ENCODE measurements at places on chromosomes 3 and 15.

GRCh38 chr3:42288385-42288784 is 22.4 kb upstream of the CCK start:
- DNase-seq: no peak

GRCh38 chr15:90058308-90058707 is 44.0 kb downstream of the IDH2 start:
- DNase-seq: no peak

GRCh38 chr3:50238549-50239026 is 2.6 kb downstream of the GNAI2 start:
- DNase-seq: no peak

DNA sequence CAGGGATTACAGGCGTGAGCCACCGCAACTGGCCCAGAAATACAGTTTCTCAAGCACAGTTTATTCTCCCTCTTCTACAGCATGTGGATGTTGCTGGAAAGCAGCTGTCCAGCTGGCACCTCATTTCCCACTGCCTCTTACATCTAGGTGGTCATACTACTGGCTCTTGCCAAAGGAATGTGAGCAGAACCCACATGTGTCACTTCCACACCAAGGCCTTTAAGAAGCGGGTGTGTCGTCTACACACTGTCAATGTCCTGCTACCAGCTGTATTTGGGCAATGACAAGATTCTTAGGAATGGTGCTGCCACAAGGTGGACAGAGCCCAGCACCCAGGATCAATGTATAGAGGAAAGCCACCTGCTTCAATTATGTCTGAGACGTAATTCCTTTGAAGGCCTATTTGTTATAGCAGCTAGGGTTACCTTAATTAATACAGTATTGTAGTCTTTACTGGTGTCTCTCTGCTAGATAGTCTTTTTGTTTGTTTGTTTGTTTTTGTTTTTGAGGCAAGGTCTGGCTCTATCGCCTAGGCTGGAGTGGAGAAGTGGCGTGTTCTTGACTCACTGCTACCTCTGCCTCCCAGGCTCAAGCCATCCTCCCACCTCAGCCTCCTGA is 15.1 kb upstream of the RAB7A start:
- DNase-seq: no peak

DNA sequence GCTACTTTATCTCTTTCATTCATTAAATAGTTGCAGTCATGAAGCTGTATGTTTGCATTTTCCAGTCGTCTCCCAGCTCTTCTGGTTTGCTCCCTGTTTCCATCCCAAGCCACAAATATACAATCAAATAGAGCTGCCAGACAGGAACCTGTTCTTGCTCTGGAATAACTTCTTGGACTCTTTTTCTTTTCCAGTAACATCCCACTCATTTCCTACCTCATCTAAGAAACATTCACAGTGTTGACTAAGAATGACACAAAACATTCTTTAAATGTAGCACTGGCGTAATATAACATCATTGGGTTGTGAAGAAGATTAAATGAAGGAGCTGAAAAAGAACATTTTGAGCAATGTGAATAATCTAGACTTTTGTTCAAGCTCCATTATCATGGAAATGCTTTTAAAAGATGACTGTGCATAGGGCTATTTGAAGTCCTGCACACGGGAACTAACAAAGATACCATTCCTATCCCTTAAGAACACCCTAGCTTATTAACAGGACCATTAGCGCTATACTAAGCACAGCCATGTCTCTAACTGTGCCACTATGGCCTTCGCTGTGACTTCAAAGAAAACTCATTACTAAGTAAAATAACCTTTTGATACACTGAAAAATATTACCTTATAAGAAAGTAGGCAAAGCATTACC is 574.0 kb downstream of the NAALADL2 start:
- DNase-seq: no peak

GRCh38 chr3:143791386-143791785 is 56.9 kb downstream of the SLC9A9 start:
- DNase-seq: no peak

DNA sequence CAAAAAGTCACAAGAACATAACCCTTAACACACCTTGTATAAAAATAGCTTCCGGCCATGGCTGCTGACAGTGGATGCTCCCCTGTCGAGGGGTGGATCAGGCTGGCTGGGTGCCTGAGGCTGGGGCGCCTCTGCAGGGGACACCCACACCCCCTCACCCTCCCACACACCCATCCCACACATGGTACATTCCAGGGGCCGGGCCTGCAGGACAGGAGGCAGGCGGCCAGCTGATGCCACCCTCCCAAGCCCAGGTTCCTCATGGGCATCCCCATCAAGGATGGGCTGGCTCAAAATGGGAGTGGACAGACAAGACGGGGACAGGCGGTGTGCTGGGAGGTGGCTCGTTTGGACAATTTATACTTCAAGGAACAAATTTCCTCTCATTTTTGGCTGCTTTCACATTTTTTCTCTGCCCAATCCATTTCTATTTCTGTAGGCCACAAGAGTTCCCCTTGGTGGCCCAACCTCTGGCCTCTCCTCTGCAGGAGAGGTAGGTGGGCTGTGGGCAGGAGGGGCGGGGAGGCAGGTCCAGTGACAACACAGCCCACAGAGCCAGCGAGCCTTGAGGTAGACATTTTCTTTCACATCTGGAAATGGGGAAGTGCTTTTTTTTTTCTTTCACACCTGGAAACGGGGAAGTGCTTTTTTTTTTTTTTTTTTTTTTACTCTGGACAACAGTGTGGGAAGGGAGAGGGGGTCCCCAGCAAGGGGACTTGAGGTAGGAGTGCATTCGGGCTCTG is 23.3 kb downstream of the RNU5B-1 start:
- no peak for DNase-seq

- DNase-seq: no peak
These were observed 194.3 kb downstream of the CBLB start for GRCh38 chr3:105674437-105675065.

- no peak for DNase-seq
These were observed 25.7 kb downstream of the DCLK3 start for GRCh38 chr3:36738702-36739101.

DNA sequence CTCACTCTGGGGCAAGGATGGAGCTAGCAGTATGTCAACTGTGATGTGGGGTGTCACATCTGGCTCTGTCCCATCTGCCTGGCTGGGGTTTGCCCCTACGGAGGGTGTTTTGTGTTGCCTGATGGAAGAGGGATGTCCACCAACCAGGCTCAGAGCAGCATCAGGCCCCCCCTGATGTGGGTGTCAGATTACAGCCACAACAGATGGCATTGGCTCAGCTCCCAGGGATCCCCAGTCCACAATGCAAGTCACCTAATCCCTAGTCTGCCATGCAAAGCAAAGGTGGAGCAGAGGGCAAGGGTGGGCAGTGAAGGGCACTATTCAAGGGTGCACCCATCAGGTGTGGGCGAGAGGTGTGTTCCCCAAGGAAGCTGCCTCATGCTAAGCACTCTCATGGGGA is 48.9 kb upstream of the AMOTL2 start:
- DNase-seq: no peak

GRCh38 chr3:160112481-160112880 is 112.7 kb upstream of the C3orf80 start:
- DNase-seq: no peak

- DNase-seq: no peak
These were observed 66.7 kb upstream of the PRICKLE2 start for GRCh38 chr3:64291956-64292355.

GRCh38 chr3:64554096-64554920 is 133.5 kb downstream of the ADAMTS9 start:
- no peak for DNase-seq

DNA sequence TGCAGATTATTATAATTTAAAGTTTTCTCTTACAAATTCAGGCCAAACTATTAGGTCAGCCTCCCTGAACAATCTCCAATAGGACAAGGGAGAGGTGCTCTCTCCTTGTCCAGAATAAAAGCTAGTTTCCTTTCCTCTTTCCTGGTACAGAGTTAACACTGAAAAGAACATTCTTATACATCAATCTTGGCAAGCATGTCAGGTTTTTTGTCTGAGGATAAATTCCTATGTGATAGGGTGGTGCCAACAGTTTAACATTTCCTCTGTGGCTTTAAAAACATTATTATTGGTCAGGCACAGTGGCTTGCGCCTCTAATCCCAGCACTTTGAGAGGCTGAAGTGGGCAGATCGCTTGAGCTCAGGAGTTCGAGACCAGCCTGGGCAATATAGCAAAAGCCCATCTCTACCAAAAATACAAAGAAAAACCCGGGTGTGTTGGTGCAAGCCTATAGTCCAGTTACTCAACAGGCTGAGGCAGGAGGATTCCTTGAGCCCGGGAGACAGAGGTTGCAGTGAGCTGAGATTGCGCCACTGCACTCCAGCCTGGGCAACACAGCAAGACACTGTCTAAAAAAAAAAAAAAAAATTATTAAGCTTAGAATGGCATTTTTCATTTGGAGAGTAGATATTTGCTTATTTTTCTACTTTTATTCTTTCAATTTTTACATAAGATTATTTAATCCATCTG is 13.7 kb upstream of the ULK4 start:
- no peak for DNase-seq

GRCh38 chr3:72490688-72491435 is 357.4 kb downstream of the SHQ1 start:
- DNase-seq: no peak

GRCh38 chr3:137084586-137084985 is 126.8 kb downstream of the IL20RB start:
- DNase-seq: no peak

- DNase-seq: no peak
These were observed 409.5 kb upstream of the AZI2 start for GRCh38 chr3:28758115-28758514.

GRCh38 chr3:46825450-46825849 is 37.8 kb downstream of the MYL3 start:
- no peak for DNase-seq

DNA sequence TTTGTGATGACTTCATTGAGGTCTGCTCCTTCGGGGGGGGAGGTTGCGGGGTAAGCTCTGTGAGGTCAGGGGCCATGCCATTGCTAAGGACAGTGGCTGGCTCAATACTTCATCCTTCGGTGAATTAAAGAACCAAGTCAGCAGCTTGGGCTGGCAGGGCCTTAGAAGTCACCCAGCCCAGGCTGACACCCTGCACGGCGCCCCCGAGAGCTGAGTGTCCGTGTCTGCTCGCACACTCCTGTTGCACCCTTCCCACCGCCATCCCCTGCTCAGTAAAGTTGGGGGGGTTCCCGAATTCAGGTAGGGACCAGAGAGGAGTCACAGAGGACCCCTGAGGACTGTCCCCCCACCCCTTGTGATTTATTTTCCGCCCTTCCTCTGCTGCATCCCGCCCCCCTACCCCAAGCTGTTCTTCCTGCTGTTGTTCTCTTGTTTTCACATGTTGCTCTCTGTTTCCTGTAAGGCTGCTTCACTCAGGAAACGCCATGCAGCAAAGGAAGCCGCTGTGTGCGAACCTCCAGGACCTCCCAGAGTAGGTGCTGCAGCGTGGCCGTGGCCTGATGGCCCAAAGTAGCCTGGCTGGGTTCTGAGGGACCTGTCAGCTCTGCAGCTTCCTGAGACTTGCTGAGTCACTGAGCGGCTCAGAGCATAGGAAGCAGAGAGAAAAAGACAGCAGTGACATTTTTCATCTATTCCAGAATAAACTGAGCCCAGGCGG is 14.4 kb downstream of the EFCC1 start:
- no peak for DNase-seq

- no peak for DNase-seq
These were observed 149.7 kb upstream of the SUCLG2 start for GRCh38 chr3:67804089-67804488.

- DNase-seq: no peak
These were observed 8.0 kb downstream of the ALDH1A2 start for GRCh38 chr15:58057559-58057958.

GRCh38 chr15:25244731-25245585 is 193.9 kb downstream of the UBE3A start:
- no peak for DNase-seq

DNA sequence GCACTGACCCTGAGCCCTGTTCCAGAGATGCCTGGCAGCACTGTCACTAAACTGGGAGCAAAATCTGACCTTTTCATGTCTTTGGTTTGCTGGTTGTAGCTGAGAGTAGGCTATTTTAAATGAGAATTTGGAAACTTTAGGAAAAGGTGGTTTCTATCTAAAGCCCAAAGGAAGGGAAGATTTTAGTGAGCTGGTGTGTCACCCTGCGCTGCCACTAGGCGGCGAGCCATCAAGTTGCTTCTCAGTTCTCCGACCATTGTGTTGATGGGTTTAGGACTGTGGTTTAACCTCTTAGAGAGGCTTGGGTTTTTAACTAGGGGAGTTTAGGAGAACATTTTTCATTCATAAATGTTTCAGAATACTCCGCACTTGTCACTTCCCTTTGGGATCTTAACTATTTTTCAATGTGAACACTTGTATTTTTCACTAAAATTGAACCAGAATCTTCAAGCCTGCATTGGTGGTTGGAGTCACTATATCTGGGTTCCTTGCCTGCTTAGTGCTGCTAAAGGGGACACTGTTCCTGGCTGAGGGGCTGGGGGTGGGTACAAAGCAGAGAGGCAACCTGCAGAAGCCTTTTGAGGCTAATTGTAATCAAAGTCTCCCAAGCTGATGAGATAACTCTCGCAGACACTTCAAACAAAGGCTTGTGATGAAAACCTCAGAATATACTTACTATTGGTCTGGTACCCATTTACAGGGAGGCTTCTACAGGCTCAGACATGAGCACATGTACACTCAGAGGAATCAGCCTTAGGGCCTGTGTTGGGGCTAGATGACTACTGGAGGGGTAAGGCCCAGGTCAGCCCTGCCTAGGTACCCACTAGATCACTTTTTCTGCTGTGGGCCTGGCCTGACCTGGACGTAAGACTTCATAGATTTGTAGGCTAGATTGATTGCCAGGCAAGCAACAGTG is 16.8 kb downstream of the EXOSC7 start:
- no peak for DNase-seq

GRCh38 chr3:138114988-138115971 is at the start of gene DZIP1L:
DZIP1L (minus strand) TSS chr3:138115608; CDS start chr3:138103971, 11,637 bp downstream.
- peak; percentile 44 for DNase-seq

DNA sequence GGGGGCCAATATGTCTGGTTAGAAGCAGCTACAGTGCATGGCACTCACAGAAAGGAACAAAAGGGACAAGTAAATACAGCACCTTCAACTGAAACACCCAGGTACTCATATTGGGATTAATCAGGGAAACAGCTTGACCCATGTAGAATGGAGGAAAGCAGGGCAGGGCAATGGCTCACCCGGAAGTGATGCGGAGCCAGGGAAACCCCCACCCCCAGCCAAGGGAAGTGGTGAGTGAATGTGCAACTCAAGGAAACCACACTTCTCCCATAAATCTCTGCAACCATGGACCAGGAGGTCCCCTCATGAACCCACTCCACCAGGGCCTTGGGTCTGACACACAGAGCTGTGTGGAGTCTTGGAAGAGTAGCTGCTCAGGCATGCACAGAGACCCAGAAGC is 117.1 kb downstream of the MTHFS start:
- no peak for DNase-seq

GRCh38 chr3:57787867-57788623 is 31.9 kb downstream of the SLMAP start:
- no peak for DNase-seq
